Fibroblast of skin of back (primary cell): ENCODE measurements at places on chromosomes 2 and 18.

- no peak for DNase-seq
Observed at GRCh38 chr2:193806088-193806774, 1611.5 kb upstream of the TMEFF2 start.

DNA sequence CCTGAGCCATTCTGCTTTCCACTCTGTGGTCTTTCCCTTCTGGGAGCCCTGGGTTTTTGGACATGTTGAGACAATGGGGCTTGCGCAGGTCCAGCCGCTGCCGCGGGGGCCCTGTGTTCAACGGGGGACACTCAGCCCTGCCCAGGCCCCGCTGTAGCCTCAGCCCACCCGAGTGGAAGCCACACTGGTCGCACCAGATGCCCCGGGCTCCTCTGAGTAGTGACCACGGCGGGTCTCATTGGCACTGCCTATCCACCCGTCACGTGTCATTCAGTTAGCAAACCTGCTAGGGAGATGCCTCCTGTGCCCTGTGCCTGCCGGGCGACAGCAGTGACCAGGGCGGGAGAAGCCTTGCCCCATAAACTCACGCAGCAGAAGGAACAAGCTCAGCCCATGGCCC is 19.1 kb downstream of the D2HGDH start:
- DNase-seq = no peak

DNA sequence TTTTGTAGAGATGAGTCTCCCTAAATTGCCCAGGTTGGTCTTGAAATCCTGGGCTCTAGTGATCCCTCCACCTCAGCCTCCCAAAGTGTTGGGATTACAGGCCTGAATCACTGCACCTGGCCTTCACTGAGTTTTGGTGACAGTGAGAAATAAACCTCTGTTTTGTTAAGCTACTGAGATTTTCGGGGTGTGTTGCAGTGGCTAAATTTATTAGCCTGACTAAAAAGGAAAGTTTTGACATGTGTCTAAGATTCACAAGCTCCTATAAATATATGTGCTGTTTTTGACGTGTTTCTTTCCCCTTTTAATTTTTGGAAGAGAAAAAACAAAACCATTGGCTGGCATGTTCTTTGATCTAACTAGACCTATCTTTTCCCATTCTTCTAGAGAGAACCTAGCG is 190.5 kb upstream of the MC4R start:
- no peak for DNase-seq

- DNase-seq = peak; percentile 52
Observed at GRCh38 chr2:110674620-110675555, 3.0 kb downstream of the BUB1 start.

GRCh38 chr2:70678576-70679143 is 89.3 kb downstream of the ADD2 start:
- no peak for DNase-seq

DNA sequence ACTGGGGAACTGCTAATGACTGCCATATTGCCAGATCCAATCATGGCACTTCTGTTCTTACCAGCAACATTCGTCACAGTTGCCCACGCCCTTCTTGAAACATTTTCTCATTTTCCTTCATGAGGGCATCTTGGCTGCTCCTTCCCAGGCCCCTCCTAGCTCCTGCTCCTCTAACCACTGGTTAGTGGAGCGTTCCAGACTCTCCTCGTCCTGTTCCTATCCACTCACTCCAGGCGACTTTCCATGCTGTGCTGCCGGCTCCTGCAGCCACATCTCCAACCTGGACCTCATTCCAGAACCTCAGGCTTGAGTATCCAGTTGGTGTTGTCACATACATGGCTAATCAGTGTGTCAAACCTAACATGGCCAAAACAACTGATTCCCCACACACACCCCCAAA is 1.3 kb upstream of the ADI1 start:
- no peak for DNase-seq

DNA sequence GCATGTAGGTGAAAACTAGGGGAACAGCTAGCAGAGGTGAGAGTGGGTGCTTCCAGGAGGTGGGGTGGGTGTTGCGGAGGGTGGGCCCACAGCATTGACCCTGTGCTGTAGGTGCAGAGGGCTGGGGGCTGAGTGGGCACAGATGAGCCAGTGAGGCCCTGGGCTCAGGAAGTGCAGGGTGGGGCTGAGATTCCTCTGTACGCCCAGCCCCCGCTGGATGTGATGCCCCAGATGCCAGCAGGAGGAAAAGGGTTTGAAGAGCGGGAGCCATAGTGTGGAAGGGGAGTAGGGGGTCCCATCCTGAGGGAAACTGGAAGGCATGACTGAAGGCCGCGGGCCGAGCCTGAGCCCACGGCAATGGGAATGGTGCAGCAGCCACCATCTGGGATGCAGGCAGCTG is 14.1 kb upstream of the OTOS start:
- no peak for DNase-seq

- DNase-seq = no peak
Observed at GRCh38 chr2:174772472-174772801, 8.2 kb upstream of the CHRNA1 start.

DNA sequence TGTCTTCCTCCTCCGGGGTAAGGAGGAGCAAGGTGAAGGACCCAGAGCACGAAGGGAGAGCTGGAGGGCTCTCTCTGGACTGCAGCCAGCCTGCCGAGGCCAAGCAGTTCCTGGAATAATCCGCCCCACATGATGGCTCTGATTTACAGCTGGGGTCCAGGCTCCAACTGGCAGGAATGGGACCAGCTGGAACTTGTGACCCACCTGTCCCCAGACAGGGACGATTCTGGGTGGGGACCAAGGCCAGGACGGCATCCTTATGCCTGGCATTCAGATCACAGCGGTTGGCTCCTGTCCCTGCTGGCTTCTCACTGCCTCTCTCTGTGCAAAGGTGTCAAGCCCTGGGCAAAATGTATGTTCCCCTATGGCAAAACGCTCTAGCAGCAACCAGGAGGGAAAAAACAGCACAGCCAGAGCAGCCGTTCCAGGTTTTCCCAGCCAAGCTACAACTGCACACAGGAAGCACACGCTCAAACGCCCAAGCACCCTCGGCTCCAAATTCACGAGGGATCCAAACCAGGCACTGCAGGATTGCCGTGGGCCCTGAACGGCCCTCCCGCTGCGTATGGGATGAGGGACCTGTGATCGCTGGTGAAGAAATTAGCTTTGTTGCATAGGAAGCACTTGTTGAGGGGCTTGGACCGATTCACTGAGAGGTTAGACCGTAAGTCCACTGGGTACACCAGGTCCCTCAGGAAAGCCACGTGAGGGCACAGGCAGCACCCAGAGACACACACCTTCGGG is 35.8 kb downstream of the FAM178B start:
- DNase-seq = no peak

DNA sequence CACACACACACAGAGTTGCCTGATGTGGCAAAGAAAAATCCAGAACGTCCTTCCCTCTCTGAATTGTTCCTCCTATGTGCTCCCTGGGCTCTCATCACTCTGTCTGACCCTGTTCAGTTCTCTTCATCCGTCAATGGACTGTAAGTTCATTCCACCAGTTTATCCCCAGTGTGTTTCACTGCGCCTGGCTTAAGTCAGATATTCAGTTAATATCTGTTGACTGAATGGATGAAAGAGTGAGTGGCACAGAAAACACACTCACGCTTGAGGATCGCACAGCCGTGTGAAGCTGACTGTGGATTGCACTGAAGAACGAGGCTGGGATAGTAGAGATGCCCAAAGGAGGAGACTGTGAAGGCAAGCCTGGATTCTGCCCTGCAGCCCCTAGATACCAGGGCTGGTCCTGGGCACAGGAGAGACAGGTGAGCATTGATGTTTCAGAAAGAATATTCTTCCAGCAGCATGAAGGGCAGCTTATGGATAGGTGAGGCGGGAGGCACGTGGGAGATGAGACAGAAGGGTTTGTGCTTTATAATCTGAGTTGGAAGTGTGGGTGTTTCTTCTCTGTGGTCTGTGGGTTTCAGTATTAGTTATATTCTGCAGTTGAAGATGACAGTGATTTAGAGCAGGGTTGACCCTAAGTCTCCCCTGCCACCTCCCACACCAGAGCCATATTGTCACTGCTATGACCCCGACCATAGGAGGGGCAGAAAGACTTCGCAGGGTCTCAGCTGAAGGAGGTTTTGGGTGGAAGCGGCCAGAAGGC is 129.9 kb downstream of the SOCS6 start:
- DNase-seq = no peak

GRCh38 chr2:67234440-67234839 is 162.7 kb upstream of the ETAA1 start:
- peak; percentile 65 for DNase-seq

DNA sequence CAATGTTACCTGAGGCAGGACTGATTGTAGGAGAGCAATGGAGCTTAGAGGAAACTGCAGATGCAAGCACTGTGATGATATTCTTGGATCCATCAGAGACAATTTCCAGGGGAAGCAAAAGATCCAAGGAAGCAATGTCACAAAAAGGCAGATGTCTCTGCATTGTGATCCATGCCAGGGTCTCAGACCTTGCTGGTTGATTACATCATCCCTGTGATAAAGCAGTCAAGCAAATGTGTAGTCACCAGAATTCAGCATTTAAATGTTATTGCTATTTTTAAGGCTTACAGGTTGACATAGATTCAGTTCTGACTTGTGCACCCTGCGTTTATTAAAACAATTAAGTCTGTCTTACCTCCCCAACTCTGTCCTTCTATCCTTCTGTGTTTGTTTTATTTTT is 56.8 kb upstream of the CCDC85A start:
- DNase-seq = no peak

- no peak for DNase-seq
Observed at GRCh38 chr2:101630224-101630949, 67.1 kb upstream of the MAP4K4 start.

GRCh38 chr2:64122358-64122757 is 21.9 kb downstream of the PELI1 start:
- DNase-seq = no peak

GRCh38 chr18:22439447-22439846 is 21.7 kb upstream of the CTAGE1 start:
- peak; percentile 80 for DNase-seq

GRCh38 chr18:6624661-6625311 is 104.7 kb upstream of the ARHGAP28 start:
- DNase-seq = peak; percentile 82

DNA sequence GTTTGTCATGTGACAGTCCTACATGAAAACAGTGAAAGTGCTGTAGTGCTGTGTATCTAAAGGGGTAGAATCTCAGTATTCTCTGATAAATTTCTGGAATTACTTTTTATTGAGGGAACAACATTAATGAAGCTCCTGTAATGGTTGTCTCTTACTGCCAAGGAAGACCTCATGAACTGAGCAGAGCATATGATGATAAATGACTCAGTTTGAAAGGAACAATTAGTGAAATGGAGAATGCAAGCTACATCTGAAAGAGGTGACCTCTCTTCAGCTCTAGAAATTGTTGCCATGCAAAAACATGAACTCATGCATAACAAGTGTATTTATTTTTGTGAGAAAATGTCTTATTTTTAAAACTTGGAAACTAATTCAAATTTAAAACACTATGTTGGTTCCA is 93.6 kb downstream of the SCN9A start:
- no peak for DNase-seq

DNA sequence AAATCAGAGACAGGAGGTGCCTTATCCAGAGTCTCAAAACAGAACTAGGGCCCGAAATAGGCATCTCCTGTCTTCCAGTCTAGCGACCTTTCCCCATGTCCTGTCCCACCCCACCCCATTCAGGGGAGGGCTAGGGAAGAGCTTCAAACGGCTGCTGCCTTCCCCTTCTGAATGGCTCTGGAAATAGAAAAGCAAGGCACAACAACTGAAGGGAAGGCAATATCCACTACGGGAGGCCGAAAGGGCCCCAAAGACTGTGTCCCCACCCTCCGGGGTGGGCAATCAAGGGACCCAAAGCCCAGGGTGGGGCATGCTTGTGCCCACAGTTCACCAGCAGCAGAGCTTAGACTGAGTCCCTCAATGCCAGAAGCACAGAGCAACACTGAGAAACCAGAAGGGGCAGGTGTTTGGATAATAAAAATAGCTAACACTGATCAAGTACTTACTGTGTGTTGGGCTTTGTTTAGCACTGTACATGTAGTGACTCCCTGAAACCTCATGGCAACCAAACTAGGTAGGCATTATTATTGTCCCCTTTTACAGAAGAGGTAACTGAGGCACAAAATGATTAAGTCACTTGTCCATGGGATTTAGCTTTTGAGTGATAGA is 38.5 kb downstream of the CYRIA start:
- DNase-seq = no peak

DNA sequence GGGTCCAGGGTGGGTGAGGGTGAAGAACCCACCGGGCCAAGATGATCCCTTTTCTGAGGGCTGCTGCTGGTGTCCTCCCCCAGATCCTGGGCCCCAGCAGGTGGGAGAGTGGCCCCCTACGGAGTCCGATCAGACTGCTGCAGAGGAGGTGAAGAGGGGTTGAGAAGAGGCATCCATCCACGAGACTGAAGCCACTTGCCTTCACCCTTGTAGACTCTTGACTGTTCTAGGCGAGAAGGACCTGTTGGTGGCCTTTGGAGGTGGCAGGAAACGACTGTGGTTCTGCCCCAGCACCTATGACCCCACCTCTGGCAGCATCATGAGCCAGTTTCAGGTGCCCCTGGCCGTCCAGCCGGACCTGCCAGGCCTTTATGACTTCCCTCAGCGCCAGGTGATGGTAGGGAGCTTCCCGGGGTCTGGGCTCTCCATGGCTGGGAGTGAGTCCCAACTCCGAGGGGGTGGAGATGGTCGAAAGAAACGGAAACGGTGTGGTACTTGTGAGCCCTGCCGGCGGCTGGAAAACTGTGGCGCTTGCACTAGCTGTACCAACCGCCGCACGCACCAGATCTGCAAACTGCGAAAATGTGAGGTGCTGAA is 1.5 kb downstream of the TET3 start:
- no peak for DNase-seq

DNA sequence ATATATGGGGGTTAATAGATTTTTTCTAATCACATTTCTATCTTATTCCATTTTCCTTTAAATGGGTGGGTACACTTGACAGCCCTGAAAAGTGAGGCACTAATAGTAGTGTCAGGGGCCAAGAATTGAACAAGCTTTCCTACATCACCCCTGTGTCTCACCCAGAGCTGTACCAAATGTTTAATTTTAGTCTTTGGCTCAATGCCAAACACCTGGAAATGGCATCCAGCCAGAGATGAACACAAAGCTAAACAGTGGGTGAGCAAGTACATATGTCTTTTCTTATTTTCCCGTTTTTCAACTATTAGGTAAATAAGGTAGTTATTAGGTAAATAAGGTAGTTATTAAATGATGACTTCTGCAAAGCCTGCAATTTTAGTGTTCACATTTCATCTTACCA is 276.3 kb upstream of the ERBB4 start:
- DNase-seq = no peak

- DNase-seq = no peak
Observed at GRCh38 chr2:20949256-20949655, 94.6 kb downstream of the APOB start.

- DNase-seq = no peak
Observed at GRCh38 chr2:83470928-83471327, 988.2 kb downstream of the SUCLG1 start.

- no peak for DNase-seq
Observed at GRCh38 chr18:53686965-53687364, 537.5 kb downstream of the MBD2 start.

DNA sequence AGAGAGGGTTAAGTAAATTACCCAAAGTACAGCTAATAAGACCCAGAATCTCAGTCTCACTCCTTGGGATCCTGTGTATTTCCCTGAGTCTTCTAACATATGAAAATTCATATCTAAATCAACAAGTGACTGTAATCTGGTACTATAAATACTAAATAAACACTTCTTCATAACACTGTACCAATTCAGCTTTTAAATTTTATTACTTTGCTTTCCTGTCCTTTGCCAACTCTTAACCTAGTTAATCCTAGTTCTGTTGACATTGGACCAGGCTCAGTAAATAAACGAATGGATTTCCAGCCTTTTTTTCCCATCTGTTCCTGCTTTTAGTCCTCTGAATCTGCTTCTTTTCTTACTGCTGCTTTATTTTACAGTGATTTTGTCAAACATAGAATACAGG is 13.8 kb downstream of the MRPL35 start:
- DNase-seq = no peak

- DNase-seq = no peak
Observed at GRCh38 chr18:48058486-48058885, 128.0 kb upstream of the SMAD2 start.
